ENCODE measurements at places on chromosomes 7 and 10.

- DNase-seq, result no peak
Measured at GRCh38 chr7:77266291-77266794, 66.7 kb upstream of the FGL2 start.

DNA sequence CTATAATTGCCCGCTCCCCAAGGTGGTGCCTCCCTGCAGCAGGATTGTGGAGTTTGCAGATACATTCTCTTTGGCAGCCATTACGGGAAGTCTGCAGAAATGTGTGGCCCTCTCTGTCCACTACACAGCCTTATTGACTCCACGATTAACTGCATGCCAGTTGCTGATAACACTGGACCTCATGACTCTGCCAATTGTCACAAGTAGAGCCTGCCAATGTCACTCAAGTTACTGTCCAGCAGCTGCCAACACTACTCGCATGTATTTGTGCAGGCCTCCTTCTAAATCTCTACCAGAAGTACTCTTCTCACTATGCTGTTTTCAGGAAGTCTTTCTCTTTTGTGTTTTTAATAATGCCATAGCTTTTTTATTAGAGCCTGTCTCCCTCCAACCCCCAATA, 128.8 kb downstream of the PPP1R3A start:
- DNase-seq, result no peak

- no peak for DNase-seq
Measured at GRCh38 chr10:79026341-79026761, 42.4 kb upstream of the ZMIZ1 start.

- no peak for DNase-seq
Measured at GRCh38 chr7:79240413-79240812, 213.1 kb downstream of the MAGI2 start.

- no peak for DNase-seq
Measured at GRCh38 chr10:6917125-6917524, 337.0 kb upstream of the PRKCQ start.

- DNase-seq, result no peak
Measured at GRCh38 chr7:78023191-78023590, 224.6 kb downstream of the PHTF2 start.

- no peak for DNase-seq
Measured at GRCh38 chr7:137272249-137272648, 71.3 kb downstream of the PTN start.

- DNase-seq, result no peak
Measured at GRCh38 chr7:14836006-14836405, 66.5 kb downstream of the DGKB start.

Data from stimulated activated CD8-positive, alpha-beta memory T cell treated with anti-CD3 and anti-CD28 coated beads, Interleukin-4, amount 100 ng/mL, for 1 hour (primary cell).